ENCODE measurements at places on chromosomes 16 and 17.
A peak's percentile ranks its signal among the peaks of the same experiment; 100 is the strongest.

- DNase-seq, result no peak
Measured at GRCh38 chr17:18129041-18129502, 20.5 kb downstream of the MYO15A start.

GRCh38 chr16:58494981-58495520, 4.9 kb upstream of the NDRG4 start:
- DNase-seq, result no peak

GRCh38 chr17:15409721-15410250, 57.6 kb downstream of the CDRT4 start:
- no peak for DNase-seq

DNA sequence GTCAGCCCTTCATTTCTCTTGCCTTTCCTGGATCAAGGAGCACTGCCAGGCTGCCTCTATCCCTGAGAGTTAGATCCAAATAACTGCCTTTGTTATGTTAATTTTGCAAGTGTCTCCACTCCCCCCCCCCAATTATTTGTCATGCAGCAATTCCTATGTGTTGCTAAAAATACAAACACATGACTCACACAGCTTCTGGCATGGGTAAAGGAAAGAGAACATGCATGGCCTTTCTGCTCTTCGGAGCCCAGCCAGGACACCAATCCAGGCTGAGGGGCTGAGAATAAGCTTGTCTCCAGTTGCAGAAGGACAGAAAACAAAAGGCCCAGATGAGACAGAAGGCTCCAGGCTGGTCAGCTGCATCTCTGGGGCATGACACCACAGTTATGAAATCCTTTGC, 148.0 kb upstream of the TNRC6C start:
- no peak for DNase-seq

GRCh38 chr17:17757956-17758845, 76.9 kb downstream of the RAI1 start:
- no peak for DNase-seq

DNA sequence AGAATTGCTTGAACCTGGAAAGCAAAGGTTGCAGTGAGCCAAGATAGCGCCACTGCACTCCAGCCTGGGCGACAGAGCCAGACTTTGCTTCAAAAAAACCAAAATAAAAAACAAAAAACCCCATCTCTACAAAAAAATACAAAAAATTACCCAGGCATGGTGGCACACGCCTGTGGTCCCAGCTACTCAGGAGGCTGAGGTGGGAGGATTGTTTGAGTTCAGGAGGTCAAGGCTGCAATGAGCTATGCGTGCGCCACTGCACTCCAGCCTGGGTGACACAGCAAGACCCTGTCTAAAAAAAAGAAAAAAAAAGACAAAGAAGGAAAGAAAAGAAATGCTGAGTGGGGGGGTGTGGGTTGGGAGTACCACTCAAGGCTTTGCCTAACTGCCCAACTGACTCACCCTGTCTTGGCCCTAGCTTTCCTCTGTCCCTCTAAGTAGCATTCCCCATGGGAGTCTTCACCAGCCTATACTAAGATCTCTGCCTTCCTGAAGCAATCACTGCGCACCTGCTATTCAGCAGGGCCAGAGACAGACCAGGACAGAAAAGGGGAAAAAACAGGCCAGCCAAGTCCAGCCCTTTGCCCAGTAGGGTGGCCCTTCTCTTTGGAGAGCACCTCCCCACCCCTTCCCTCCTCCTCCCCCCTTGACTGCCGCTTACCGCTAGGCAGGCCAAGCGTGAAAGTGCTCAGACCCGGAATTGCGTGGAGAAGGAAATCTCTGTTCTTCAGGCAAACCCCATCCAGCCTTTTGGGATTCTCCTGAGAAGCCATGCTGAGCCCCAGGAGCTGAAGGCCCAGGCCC, 45.8 kb downstream of the RTN4RL1 start:
- no peak for DNase-seq

GRCh38 chr16:11698271-11698689, 30.0 kb downstream of the SNN start:
- DNase-seq, result no peak

DNA sequence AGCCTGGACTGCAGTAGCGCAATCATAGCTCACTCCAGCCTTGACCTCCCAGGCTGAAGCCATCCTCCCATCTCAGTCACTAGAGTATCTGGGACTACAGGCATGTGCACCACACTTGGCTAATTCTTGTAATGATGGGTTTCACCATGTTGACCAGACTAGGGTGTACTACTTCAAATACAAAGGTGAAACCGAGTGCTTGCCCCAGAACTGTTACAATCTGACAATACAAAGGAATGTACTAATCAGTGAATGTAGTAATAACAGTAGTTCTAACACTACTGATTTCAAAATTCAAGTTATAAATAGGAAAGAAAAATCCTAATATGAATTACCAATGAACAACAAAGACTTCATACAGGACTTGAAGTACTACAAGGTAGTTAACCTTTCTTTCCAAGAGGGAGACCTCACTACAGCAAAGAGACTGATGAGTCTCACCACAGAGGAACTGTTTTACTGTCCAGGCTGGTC, 24.4 kb downstream of the CRK start:
- no peak for DNase-seq

DNA sequence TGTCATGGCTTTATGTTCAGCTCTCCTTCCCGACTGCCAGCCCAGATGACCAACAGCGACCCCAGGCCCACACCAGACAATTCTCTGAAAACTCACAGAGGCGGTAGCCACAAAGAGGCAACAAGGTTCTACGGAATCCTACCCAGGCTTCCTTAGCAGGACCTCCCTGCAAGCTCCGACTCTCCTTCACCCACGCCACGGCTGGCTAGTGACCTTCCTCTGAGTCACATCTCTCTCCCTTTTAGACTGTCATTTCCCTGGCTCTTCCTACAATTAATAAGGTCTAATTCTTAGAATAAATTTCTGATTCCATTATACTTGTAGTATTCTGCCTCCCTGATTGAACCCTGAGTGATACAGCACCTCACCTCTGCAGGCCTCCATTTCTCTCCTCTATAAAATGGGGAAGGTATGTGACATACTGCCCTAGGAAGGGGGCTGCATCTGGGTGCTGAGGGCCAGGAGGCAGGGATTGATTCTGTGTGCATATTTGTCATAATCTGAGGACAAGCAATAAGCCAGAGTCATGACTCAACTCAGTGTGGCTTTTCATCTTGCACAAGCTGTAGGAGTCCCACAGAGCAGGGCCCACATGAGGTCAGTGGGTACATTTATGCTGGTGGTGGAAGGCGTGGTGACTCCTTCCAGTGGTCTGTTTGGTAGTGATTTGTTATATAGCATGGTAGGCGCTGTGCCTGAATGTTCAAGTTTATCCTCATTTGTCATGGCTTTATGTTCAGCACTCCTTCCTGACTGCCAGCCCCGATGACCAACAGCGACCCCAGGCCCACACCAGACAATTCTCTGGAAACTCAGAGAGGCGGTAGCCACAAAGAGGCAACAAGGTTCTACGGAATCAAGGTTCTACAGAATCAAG, 46.2 kb downstream of the SMPD3 start:
- no peak for DNase-seq

GRCh38 chr16:85761861-85762260, 11.0 kb upstream of the C16orf74 start:
- DNase-seq, result no peak

DNA sequence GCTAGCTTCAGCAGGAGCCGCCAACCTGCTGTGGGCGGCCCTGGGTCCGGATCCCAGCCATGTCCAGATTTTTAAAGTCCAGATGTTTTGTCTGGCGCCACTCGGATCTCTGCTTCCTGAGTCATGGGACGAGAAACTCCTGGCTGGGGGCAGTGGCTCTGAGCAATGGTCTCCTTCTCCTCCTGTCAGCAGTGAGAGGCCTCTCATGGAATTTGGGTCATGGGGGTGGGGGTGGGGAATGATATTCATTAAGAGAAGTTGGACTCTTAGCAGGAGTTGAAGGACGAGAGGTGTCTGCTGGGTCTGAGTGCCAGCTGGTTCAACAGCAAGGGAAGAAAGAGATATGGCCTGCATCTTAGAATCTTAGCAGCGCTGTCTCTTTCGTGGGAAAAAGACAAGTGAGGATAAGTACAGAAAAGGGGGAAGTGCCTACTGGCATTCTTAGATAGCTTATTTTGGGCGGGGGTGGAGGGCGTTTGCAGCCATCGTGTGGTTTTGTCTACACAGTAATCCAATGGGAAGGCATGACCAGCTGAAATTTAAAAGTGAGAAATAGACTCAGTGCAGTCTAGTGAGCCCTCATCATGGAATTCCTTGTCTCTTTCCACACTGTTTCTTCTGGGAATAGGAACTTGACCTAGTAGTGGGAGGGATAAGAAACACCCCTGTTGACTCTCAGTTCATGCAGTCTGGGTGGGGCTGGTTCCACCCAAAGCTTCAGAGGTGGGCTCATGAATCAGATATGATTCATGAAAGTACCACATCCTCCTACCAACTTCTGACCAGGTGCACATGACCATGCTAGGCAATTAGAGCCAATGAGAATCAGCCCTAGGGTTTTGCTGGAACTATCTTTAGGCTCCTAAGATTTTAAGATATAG, 80.5 kb downstream of the MYH13 start:
- no peak for DNase-seq

DNA sequence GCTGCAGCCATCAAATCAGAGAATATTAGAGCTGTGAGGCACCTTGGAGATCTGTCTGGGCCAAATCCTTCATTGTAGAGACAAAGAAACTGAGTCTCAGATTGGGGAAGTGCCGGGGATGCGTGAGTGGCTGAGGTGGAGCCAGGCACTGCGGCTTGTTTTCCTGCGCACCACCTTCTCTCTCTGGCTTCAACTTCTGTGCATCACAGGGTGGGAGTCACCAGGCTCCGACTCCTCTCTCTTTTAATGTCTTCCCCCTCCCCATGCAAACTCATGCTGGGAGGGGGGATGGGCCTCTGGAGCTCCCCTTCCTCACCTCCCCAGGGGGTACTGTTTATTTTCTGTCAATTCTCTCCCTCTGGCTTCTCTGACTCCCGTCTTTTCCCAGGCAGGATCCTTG, 8.7 kb upstream of the ETV4 start:
- DNase-seq, result no peak

GRCh38 chr17:62573480-62574117, 53.9 kb upstream of the MRC2 start:
- DNase-seq, result no peak

DNA sequence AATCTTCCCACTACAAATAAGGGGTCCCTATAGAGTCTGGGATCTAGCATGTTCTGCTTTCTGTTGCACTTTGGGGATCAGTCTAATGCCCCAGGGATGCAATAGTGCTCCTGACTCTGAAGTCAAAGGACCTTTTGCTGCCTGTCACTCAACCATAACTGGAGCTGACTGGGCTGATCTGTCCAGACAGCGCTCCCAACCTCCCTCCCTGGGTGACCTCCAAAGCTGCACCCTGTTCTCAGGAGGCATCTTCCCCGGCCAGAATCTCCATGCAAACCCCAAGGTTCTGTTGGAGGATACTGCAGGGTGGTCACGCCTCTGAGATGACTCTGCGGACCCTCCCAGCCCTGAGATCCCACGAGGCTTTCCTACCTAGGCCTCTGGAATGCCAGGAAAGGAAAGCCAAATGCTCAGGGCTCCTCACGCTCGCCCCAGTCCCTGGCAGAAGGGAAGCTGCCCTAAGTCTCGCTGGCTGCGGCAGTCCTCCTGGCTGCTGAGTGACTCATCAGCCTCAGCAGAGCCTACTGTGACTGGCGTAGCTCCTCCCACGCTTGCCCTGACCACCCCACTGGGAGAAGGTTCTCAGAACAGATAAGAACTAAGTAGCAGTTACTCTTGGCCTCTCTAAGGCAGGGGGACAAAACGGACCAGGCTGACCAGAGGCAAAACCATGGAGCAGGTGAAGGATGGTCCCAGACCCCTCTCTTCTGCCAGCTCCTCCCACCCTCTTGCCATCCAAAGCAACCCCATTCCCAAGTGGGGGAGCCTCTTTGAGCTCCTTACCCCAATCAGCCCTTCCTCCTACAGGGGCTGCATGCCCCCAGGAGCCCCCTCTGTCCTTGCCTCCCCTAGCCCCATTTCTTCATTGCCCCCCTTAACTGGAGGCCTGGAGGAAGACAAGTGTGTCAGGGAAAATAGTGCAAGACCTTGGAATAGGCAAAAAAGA, 124.1 kb upstream of the TNRC6C start:
- peak; percentile 22 for DNase-seq

GRCh38 chr16:11224894-11225676, 30.9 kb downstream of the SOCS1 start:
- DNase-seq, result peak; percentile 43

GRCh38 chr16:56898847-56899246, 33.1 kb upstream of the HERPUD1 start:
- DNase-seq, result no peak

GRCh38 chr16:27564224-27564623, 14.3 kb downstream of the KATNIP start:
- no peak for DNase-seq

DNA sequence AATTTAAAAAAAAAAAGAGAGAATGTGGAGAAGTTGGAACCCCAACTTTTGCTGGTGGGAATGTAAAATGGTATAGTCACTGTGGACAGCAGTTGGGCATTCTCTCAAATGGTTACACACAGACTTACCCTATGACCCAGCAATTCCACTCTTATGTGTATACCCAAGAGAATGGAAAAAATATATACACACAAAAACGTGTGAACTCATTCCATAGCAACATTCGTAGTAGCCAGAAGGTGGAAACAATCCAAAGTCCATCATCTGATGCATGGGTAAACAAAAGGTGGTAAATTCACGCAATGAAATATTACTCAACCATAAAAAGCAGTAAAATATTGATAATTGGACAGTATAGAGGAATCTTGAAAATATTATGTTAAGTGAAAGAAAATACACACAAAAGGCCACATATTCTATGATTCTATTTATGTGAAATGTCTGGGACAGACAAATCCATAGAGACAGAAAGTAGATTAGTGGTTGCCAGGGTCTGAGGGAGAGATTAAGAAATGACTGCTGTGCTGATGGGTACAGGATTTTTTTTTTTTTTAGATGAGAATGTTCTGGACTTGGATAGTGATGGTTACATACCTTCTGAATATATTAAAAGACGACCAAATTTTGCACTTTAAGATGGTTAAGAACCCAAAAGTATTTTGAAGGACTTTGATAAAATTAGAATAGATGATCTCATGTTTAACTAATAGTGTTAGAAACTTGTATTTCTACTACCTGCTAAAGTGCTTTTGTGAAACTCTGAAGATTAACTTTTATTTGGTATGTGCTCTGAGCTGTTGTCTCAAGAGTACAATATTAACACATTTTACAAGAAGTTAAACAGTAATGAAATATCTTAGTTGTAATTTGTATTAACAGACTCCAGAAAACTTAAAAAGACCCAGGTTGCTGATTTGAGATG, 60.9 kb downstream of the MRTFB start:
- no peak for DNase-seq

- no peak for DNase-seq
Measured at GRCh38 chr17:67443931-67444595, 67.0 kb downstream of the PITPNC1 start.

GRCh38 chr16:69188236-69188549, 1.2 kb downstream of the SNTB2 start:
- DNase-seq, result no peak

DNA sequence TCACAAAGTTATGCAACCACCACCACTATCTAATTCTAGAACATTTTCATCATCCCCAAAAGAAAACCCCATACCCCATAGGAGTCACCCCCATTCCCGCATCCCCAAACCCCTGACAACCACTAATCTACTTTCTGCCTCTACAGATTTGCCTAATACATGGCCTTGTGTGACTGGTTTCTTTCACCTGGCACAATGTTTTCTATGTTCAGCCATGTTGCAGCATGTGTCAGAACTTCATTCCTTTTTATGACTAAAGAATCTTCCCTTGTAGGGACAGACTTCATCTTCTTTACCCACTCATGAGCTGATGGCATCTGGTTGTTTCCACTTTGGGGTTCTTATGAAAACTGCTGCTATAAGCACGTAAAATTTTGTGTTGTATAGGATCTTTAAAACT, 34.6 kb downstream of the CYTH1 start:
- DNase-seq, result no peak

GRCh38 chr17:66526827-66527226, 224.4 kb downstream of the PRKCA start:
- DNase-seq, result no peak

All from stimulated activated CD8-positive, alpha-beta memory T cell treated with anti-CD3 and anti-CD28 coated beads, Interleukin-15, amount 100 ng/mL, for 1 hour (primary cell).